NCI-H526 treated with DMSO at 0.1 percent for 48 hours (cell line): ENCODE measurements at places on chromosomes 7 and 10.

DNA sequence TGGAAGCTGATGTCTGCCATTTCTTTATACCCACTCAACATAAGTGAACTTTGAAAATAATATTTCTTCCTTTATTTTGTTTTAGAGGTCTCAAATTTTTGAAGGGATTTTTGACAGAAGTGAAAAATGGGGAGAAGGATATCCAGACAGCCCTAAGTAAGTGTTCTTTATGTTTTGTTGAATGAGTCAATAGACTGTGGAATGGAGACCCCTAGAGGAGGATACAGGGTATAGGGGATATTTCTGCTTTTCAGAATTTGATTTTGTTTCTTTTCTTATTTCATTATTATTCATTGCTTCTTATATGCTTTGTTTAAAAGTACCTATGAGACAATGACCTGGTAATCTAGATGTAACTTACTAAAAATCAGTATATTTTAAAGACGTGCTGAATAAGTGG, 34.4 kb downstream of the PLEKHA8 start:
- peak; percentile 27 for DNase-seq

DNA sequence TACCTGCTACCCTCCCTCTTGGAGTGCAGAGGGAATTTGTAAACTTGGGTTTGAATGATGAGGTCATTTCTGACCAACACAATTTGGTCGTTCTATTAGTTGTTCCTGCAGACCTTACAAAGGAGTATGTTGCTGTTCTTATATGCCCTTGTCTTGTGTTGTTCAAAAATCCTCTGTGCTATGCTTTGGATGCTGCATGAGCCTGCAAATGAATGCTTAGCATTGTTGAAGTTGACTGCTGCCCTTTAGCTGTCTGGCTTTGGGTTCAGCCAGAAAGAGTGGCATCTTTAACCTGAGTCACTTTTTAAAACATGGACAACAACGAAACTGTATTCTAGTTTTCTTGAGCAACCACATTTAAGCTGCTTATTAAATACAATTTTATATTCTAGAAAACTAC, 80.3 kb downstream of the SND1 start:
- no peak for DNase-seq

DNA sequence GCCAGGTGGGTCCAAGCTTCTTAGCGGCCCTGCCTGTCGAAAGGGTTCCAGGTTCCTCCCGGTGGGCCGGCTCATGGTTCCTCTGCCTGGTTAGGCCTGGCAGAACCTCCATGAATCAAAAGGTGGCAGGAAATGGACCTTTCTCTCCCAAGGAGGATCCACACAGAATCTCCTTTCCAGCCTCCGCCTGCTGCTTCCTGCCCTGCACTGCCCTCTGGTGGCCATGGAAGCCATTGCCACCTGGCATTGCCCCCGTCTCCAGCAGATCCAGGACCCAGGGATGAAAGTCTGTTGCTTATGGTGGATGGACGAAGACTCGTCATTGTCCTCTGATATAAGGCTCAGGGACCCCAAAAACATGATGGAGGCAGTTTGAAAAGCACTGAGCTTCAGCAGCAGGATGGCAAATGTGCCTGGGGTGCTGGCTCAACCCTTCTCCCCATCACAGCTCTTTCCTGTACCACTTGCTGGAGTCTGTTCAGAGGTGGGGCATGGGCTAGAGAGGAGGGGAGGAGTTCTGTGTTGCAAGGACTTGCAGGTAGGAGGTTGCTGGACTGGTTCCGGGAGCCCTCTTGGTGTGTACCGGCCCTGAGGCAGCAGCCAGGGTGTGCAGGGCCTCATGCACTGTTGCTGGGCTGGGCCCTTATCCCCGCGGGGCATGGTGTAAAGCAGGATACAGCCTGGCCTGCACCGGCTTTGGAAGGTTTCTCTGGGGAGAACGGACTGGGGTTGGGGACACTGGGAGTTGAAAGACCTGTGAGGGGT, 11.3 kb upstream of the INMT start:
- peak; percentile 53 for DNase-seq

- peak; percentile 68 for DNase-seq
Observed at GRCh38 chr10:110641256-110641655, 2.9 kb upstream of the RBM20 start.

- DNase-seq, result no peak
Observed at GRCh38 chr10:78505657-78506056, 472.0 kb downstream of the RPS24 start.

GRCh38 chr10:60732807-60733516, 45.3 kb upstream of the CDK1 start:
- no peak for DNase-seq

GRCh38 chr7:135509589-135509838, 388 bp downstream of the CNOT4 start:
- no peak for DNase-seq

DNA sequence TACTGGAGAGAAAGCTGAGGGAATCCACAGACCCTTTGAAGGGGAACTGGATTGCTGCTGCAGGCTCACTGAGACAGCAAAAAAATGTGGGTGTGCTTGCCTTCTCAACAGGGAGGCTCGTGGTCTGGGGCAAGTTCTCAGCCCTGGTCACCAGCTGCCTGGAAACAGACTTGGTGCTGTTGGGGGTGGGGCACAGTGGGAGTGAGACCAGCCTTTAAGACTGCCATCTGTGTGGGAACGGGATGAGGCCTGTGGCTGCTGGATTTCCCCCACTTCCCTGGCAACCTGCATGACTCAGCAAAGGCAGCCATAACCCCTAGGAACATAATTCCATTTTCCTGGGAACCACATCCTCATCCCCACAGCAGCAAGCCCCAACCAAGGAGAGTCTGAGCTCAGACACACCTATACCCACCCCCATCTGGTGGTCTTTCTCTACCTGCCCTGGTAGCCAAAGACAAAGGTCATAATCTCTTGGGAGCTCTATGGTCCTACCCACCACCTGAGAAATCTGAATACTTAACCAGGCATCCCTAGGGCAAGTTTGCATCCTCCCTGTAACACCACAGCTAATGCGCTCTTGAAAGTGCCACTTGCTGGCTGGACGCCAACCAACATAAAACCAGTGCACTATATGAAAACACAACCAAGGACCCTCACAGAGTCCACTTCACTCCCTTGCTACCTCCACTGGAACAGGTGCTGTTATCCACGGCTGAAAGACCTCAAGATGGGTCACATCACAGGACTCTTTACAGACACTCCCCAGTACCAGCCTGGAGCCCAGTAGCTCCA, 45.0 kb upstream of the TFEC start:
- DNase-seq, result no peak

DNA sequence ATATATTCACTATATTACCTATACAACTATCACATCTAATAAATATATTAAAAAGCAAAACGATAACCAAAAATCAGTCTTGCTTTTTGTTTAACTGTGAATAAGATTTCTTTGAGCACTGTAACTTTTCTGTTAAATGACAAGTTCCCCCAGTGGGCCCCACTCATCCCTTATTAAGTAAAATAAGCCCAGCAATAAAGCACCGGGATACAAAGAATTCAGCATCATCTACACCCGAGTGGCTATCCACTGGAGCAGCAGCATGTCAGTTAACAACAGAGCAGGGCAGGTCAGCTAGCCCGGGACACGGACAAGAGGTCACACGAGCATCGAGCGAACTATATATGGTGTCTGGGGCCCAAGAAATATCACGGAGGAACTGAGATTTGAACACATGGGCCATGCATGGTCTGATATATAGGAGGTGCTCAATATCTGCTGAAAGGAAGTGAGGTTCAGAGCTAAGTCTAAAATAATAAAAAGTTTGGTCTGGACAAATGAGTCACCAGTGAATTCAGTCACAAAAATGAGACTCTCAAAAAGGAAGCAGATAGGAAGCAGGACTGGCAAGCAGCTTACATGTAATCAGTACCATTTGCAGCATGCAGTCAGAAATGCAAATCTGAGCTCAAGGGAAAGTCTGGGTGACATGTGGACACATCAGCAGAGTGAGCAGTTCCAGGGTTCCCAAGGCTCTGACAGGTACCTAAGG, 4.1 kb downstream of the ERCC6 start:
- no peak for DNase-seq

DNA sequence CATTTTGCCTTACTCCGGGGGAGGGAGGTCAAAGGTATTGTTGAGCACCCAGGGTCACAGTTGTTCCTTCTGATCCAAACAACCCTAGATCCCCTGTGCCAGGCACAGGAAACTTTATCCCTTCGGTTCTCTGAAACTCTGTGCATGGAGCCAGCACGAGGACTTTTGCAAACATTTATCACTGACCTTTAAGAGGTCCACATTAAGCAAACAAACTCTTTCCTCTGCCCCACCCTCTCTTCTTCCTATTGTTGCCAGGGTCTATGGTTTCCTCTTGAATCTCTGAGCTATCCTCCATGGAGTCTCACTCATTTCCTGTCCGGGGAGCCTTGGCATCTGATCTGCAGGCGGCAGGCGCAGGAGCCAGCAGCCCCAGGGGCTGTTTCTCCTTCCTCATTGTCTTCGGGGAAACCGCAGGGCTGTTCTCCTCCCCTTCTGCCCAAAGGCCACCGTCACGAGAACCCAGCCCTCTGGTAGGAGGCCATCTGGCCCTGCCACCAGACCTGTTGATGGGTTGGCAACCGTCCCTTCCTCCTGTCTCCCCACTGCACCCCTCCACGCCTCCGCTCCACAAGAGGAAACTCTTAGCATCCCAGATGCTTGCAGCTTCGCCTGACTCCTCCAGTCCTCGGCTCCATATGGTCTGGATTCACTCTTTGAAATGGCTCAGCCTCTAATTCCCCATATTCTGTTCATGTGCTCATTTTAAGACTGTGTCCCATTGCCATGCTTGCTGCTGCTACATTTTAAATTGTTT, 327.3 kb upstream of the NRP1 start:
- no peak for DNase-seq
